T-cell (primary cell): ENCODE measurements at places on chromosomes 12 and 14. TPM values are rescaled to one million over a fixed set of nuclear protein-coding genes. Genes with fewer than 3 reads are reported as not detected.
A peak's percentile ranks its signal among the peaks of the same experiment; 100 is the strongest.

PLEKHG7 gene
- total RNA-seq, result 0.30 TPM

SDS gene
- not detected for total RNA-seq

DNA sequence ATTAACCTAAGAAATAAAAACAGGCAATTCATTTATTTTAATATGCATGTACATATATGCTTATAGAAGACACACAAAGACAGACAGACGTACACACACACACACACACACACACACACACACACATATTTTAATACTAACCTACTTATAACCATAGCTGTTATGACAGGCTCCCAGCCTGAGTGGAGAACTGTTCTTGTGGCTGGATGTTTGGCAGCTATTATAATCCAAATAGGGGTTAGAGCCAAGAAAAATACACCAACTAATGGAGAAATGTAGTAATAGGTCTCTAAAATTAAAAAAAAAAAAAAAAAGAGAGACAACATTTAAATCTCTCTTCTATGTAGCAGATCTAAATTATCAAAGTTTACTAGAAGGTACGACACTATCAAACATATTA is 91.8 kb downstream of the SLC41A2 start:
- no peaks in the 10 kb centered on the region for H3K27me3 ChIP-seq
- no peak for DNase-seq
- no peak overlapping the region for H3K4me3 ChIP-seq
- H3K4me1 ChIP-seq, result no peaks in the 10 kb centered on the region
- H3K27ac ChIP-seq, result no peak overlapping the region

DNA sequence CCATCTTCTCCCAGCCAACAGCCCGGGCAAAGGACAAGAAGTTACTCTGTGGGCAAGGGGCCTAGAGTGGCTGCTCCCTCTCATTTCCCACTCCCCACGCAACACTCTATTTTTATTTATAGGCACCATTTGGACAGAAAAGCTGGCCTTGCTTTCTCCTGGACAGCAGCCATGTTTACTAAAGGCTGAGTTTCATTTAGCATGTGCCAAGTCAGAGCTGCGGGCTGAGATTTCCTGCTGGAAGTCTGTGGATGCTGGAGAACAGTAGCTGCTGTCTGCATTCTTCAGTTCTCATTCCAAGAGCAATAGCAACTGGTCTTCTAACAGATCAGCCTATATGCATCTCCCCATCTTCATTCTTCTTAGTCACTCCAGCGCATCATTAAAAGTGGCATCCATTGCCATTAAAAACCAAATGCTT is 8.3 kb downstream of the COL2A1 start:
- H3K27ac ChIP-seq, result no peak overlapping the region
- H3K4me3 ChIP-seq, result no peak overlapping the region
- DNase-seq, result no peak

- H3K27me3 ChIP-seq, result no peaks in the 10 kb centered on the region
- peak; percentile 8 for DNase-seq
- H3K4me3 ChIP-seq, result no peak overlapping the region
- H3K36me3 ChIP-seq, result peaks cover 85% of the 10 kb centered on the region
- no peak overlapping the region for H3K27ac ChIP-seq
These were observed 166.7 kb upstream of the HIF1A start for GRCh38 chr14:61528591-61529021.

DNA sequence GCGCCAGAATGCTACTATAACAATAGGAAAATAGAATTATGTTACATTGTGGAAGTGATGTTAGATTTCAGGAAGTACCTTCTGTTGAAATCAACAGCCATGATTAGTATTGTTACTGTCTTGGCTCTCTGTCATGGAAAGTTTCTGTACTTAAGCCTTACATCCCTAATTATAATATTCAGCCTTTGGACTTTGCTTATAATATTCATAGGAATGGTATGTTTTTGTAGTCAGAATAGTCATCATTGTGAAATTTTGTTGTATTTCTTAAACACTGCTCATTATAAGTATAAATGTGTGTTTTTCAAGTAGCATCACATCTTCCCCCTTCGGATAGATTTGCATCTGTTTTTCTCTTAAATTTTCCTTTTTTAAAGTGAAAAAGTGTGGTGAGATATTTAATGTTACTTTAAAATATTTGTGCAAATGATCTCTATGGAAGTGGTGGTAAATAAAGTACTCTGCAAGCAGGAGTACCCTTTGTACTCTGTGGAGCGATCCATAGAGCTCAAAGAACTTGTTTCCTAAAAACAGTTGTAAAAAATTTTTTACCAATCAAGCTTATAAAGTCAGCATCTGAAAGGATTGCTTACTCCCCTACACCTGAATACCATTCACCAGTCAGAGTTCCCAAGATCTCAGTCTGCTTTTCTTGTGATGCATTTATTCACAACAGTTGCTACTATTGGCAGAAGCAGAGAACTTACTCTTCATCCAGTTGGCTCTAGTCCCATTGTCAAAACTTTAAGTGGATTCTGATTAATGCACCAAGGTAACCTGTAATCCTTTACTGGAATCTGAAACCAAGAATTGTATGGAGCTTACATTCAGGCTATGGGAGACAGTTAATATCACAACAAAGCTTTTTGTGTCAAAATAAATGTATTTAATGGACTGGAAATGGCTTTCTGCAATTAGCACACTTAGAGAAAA is 87.8 kb downstream of the RIC8B start:
- no peak overlapping the region for H3K27ac ChIP-seq
- no peaks in the 10 kb centered on the region for H3K27me3 ChIP-seq
- H3K36me3 ChIP-seq, result no peaks in the 10 kb centered on the region
- H3K4me1 ChIP-seq, result no peaks in the 10 kb centered on the region
- DNase-seq, result no peak
- H3K4me3 ChIP-seq, result no peak overlapping the region

DNA sequence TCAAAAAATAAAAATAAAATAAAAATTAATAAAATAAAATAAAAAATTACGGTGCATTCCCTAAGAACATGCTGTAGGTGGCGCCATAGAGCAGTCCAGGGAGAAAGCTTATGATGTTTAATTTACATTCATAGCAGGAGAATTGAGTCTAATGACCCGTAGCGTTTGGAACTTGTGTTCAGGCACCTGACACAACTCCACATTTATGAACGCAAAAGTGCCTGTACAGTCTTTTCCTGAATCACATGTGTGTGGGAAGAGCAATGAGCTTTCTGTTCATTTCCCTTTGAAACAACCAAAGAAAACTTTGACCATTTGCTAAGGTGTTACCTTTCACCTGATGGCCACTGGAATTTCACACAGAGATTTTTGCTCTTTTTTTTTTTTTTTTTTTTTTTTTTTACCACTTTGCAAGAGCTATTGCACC is 60.6 kb upstream of the KCNA1 start:
- H3K4me1 ChIP-seq, result no peaks in the 10 kb centered on the region
- H3K4me3 ChIP-seq, result no peak overlapping the region
- H3K27me3 ChIP-seq, result no peaks in the 10 kb centered on the region
- DNase-seq, result peak; percentile 17
- H3K27ac ChIP-seq, result no peak overlapping the region
- H3K36me3 ChIP-seq, result no peaks in the 10 kb centered on the region

DNA sequence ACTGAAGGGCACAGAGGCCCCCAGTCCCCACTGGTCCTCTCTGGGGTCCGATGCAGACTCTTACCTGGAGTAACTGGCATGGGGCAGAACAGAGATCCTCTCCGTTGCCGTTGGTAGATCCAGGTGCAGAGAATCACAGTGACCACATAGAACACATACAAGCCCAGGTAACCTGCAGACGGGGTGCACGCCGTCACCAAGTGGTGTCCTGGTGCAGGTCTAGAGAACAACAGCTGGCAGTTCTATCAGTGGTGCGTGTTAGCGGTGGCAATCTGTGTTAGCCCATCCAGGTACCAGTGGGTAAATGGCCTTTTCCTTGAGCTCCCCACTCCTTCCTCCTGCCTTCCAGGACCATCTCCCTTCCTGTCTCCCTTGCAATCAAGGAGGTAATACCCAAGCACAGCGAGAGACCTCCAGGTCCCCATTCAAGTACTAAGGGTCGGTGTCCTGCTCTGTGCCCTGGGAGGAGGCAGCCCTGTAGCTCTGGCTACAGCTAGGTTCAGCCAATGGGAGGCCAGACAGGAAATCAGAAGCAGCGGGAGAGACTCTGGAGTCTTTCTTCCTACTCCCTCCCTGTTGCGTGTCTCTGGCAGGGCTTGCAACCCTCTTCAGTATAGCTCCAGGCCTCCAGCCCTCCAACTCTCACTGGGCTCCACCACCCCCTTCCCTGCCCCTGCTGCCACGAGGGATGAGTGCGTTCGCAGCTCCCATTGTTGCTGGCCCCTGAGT is 15.8 kb downstream of the SLC8B1 start:
- H3K27ac ChIP-seq, result no peak overlapping the region
- no peaks in the 10 kb centered on the region for H3K4me1 ChIP-seq
- DNase-seq, result no peak
- peaks cover 72% of the 10 kb centered on the region for H3K36me3 ChIP-seq
- H3K4me3 ChIP-seq, result no peak overlapping the region

GRCh38 chr12:131428091-131428685 is 282.7 kb upstream of the SFSWAP start:
- H3K36me3 ChIP-seq, result no peaks in the 10 kb centered on the region
- no peak overlapping the region for H3K27ac ChIP-seq
- H3K4me3 ChIP-seq, result no peak overlapping the region
- H3K27me3 ChIP-seq, result peaks cover 25% of the 10 kb centered on the region
- no peaks in the 10 kb centered on the region for H3K4me1 ChIP-seq

DNA sequence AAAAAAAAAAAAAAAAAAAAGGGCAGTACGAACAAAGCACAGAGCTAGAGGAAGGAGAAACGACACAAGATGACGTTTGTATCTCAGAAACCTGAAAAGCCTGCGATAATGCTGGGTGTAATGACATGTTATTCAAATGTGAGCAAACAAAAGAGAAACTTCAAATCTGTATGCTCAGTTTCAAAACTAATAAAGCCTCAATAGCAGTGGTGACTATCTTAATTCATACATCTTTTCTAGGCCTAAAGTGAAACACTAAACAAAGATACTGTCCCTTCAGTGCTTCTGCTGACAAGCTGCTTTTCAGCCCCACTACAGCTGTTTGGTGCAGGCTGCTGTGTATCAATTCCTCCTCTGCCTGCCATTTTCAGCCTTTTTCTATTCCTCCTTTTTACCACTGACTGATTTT is 15.8 kb downstream of the ITPR2 start:
- H3K4me1 ChIP-seq, result no peaks in the 10 kb centered on the region
- no peak overlapping the region for H3K27ac ChIP-seq
- no peak overlapping the region for H3K4me3 ChIP-seq
- H3K27me3 ChIP-seq, result no peaks in the 10 kb centered on the region
- no peaks in the 10 kb centered on the region for H3K36me3 ChIP-seq
- no peak for DNase-seq

DNA sequence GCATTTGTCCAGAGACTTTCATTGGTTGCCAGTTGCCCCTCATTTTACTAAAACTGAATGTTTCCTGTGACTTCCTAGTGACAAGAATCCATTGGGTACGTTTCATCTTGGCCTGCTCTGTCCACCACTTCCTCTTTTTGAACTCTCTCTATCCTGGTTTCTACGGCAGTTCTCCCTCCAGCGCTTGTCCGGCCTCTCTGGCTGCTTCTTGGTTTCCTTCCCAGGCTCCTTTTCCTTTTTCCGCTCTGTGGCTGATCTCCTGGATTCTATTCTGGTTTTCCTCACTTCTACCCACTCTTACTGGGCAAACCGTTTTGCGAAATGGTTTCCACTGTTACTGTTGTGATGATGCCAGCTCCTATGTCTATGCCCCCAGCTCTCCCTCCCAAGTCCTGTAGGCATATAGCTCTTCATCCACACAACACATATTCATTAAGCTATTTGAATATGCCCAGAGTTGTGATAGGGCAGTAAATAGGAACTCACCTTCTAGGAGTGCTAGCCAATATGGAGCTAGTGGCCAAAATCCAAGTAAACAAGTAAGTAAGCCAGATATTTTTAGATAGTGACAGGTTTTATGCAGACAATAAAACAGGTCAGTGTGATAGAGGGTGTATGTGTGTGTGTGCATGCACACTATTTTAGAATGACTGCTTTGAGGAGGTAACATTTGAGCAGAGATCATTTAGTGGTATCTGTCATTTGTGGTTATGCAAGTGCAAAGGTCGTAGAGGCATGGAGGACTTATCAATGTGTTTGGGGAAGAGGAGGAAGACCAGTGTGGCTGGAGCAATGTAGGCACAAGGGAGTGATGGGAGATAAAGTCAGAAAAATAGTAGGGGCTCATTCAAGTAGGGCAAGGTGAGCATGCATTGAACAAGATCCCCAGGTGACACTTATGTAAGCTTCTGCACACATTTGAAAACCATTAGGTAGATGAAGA is 27.9 kb upstream of the CTDSP2 start:
- H3K27ac ChIP-seq, result no peak overlapping the region
- DNase-seq, result no peak
- no peaks in the 10 kb centered on the region for H3K36me3 ChIP-seq

DNA sequence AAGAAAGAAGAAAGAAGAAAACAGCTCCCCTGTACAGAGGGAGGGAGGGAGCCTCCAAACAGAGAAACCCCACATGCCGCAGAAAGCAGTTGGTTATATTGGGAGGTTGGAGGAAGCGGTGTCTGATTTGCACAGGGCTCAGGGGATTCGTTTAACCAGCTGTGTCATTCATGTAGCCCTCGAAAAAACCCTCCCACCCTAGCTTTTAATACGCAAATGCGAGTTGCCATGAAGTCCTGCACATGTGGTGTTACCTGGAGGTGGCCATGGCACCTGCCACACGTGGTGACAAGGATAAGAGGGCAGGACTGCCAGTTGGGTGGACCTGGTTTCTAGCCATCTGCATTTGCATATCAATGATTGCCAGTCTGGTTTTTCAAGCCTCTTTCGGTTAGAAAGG is 40.9 kb downstream of the TMEM30B start:
- no peak overlapping the region for H3K4me3 ChIP-seq
- DNase-seq, result no peak
- no peaks in the 10 kb centered on the region for H3K4me1 ChIP-seq
- no peak overlapping the region for H3K27ac ChIP-seq
- H3K27me3 ChIP-seq, result no peaks in the 10 kb centered on the region
- no peaks in the 10 kb centered on the region for H3K36me3 ChIP-seq
